ENCODE measurements at places on chromosomes 5 and 9.

GRCh38 chr5:81751836-81752643, 1.1 kb upstream of the SSBP2 start:
- no peak for DNase-seq

GRCh38 chr9:105141146-105141975, 103.1 kb upstream of the SLC44A1 start:
- no peak for DNase-seq

DNA sequence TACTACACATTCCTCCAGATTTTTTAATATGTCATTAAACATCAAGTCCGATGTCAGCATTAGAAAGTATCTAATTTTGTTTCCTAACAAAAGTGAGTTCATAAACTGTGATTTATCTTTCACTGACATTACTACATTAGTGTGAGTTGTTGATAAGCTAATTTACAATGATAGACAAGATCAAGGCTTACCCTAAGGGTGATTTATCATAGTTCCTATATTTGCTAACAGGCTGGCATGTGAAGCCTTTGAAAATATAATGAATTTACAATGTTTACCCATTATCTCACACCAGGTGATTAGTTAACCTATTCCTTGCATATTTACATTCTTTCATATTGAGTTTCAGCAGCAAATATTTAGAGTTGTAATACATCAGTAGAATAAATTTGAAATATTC, 1096.9 kb upstream of the NUDT12 start:
- no peak for DNase-seq

- DNase-seq: no peak
Observed at GRCh38 chr9:36113999-36114398, 22.5 kb upstream of the GLIPR2 start.

- DNase-seq: no peak
Observed at GRCh38 chr5:58505502-58505901, 14.3 kb downstream of the GAPT start.

- DNase-seq: no peak
Observed at GRCh38 chr5:73395256-73395655, 53.3 kb downstream of the FOXD1 start.
